Fibroblast of skin of abdomen (primary cell): ENCODE measurements at places on chromosomes 3 and 15.

- peak; percentile 27 for DNase-seq
These were observed 188.3 kb downstream of the IL5RA start for GRCh38 chr3:2921903-2922302.

DNA sequence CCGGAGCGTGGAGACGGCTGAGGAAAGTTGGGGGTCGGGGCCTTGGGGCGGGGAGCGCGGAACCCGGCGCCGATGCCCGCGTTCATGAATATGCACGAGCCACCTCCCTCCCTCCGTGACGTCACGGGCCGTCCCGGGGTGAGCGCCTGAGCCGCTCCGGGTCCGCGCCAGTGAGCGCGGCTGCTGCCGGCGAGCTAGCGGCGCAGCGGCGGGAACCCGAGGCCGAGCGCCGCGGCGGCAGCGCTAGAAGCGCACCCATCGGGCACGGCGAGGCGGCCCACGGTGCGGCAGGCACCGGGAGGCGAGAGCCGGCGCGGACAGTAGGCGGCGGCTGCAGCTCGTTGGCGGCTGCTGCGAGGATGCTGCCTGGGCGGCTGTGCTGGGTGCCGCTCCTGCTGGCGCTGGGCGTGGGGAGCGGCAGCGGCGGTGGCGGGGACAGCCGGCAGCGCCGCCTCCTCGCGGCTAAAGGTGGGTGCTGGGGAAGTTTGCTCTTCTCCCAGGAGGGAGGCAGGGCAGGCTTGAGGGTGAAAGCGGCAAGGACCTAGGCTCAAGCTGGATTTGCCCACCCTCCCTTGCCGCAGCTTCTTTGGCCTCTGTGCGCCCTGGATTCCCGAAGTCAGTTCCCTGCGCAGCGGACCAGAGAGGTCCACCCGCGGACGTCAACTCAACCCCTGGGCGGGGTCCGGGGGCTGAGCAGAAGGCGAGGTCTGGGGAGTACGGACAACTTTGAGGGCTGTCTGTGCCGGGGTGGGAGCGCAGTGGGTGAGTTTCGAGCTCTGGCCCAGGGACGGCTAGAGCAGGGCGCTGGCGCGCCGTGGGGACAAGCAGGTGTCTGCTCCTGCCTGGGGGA, at the start of gene CLSTN2:
Gene CLSTN2, plus strand, starts transcription at position 170 of the 850 bp plus-strand sequence.
- peak; percentile 33 for DNase-seq

- DNase-seq, result no peak
These were observed 157.3 kb upstream of the BHLHE40 start for GRCh38 chr3:4821975-4822374.

DNA sequence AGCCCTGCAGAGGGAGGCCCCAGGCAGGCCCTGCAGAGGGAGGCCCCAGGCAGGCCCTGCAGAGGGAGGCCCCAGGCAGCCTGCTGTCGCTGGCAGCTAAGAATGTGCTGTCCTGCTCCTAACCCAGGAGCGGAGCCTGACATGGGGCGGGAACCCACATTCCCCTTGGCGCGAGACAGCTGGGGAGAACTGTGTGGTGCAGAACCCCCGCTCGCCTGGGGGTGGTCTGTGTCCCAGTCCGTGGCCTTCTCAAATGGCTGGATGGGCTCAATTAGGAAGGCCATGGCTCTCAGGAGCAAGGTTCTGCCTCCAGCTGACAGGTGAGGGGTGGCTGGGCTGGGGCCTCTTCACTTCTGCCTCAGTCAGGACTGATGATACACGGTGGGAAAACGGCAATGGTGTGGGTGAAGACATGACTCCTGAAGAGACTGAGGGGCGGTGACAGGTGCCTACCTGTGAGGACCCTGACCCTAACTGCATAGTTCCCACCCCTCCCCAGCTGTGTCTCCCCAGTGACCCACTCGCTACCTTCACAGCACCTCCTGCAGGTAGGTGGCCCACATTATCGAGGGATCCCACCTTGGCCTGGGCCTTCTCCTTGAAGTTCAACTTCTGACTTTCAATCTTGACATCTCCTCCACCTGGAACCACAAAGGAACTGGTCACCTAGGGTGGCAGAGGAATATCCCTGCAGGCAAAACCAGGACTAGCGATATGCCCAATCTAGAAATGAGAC, 52.0 kb downstream of the DHX30 start:
- no peak for DNase-seq

DNA sequence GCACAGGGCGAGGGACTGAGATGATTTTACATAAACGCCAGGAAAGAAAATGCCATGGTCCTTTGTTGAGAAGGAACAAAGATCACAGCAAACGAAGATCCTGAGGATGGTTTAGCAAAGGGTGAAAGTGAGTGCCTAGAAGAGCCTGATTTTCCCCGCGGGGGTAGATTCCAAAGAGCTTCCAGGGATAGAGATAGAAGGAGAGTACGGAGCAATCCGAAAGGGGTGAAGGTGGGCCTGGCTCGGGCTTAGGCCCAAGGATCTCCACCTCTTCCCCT, 977 bp downstream of the CDC25A start:
- DNase-seq, result peak; percentile 4

DNA sequence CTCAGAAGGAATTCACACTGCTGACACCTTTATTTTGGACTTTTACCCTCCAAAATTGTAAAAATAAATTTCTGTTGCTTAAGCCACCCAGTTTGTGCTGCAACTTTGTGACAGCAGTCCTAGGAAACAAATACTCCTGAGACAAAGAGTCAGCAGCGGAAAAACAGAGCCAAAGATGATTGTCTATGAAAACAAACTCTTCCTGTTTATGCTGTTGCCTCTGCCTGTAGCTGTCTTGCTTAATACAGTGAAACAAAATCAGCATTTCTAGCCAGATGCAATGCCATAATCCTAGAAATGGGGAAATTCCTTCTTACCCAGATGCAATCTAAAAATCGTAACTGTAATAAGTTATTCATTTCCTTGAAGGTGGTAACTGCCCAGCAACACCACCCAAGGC, 387.5 kb upstream of the ATP11B start:
- DNase-seq, result no peak

DNA sequence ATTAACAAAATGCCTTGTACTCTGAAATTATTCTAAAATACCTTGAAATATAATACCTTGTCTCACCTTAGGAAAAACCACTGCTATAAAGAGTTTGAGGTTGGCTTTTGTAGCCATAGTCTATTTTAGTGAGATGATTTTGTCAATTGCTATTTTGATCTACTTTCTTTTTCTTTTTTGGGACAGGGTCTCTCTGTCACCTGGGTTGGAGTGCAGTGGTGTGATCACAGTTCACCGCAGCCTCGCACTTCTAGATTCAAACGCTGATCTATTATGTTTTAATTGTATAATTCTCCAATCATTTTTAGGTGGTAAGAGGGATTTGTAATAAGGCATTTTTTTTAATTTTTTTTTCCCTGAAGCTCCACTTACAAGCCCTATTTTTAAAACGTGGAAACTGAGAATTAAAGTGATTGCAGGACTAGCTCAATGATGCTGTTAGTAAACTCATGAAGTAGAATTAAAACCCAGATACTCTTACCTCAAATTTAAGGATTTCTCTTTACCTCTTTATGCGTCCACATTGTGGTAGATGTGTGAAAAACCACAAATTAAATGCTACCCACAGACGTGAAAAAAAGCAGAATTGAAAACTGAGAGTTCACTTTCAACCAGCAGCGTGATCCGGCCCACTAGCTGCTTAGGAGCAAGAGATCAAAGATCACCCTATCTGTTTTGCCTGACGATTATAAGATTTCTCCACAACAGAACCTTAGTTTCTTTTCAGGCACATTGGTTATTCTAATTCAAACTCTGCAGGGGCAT, 384.2 kb downstream of the CGGBP1 start:
- DNase-seq, result no peak

- DNase-seq, result no peak
These were observed 894.0 kb downstream of the NTRK3 start for GRCh38 chr15:87362531-87362930.

DNA sequence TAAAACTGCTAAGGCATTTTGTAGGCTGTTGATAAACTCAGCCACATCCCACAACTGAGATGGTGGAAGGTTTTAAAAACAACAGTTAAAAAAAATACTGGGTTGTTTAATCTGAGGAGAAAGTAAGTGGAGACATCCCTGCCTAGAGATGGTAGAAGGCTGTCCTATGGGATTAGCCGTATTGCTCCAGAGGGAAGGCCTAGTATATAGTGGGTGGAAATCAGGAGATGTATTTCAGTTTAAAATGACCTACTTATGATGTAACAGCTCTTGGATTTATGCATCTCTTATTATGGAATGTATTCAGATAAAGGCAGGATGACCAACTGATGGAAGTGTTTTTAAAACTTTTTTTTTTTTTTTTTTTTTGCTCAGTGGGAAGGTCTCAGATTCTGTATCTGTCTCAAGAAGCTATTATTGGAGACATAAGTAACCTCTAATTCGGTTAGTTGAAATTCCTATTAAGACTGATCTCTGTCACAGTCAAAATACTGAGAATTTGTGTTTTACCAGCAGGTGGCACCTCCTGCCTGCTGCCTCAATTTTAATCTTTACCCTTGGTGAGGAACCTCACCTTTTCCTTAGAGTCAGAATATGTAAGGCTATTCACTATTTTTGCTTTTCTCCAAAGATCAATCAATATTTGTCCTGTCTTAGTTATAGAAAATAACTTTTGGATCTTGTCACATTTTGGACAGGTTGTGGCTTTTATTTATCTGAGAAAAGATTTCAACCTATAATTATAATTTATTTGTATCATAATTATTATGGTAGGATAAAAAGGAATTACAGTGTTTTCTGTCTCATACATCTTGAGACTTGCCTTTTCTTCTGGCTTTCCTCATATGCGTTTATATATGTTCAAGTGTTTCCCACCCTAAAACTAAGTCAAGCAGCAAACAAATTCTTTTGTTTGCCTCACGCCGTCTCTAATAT, 63.0 kb downstream of the VPS8 start:
- peak; percentile 13 for DNase-seq

- no peak for DNase-seq
These were observed 595 bp upstream of the APBA2 start for GRCh38 chr15:28885128-28885629.

GRCh38 chr3:2172561-2173171, 74.0 kb downstream of the CNTN4 start:
- no peak for DNase-seq

- DNase-seq, result no peak
These were observed 497 bp upstream of the CLASP2 start for GRCh38 chr3:33718595-33718907.

DNA sequence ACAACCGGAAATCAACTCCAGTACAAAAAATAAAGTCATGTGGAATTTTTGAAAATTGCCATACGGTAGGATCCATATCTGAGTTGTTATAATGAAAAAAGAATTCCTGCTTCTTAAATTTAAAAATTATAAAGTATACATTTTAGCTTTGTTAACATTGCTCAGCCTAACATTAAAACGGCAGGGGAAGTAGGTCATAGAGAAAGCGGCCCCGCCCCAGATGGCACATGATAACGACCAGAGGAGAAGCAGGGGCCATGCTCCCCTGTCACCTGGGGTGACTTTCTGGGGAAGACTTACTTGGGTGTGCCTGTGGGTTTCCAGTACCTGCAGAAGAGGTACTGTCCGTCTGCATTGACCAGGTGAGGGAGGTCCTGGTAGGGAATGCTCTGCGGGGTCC, 921 bp downstream of the MGLL start:
- DNase-seq, result no peak

GRCh38 chr15:30924353-30924752, 20.6 kb downstream of the FAN1 start:
- peak; percentile 53 for DNase-seq

DNA sequence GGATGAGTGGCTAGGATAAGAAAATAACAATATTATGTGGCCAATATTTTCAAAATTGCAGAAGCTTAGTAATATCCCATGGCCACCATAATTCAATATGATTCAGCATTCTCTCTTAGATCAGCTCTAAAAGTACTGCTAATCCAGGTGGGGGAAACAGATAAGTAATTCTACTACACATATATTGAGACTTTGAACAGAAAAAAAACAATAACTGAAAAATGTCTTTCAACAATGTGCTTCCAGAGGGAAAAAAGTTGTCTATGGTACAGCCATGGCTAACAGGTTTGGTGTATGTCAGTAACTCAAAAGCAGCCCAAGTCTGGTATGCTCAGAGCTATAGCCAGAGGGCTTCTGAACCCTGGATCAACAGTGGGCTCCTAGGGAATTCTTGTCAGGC, 42.4 kb upstream of the PPIB start:
- no peak for DNase-seq

DNA sequence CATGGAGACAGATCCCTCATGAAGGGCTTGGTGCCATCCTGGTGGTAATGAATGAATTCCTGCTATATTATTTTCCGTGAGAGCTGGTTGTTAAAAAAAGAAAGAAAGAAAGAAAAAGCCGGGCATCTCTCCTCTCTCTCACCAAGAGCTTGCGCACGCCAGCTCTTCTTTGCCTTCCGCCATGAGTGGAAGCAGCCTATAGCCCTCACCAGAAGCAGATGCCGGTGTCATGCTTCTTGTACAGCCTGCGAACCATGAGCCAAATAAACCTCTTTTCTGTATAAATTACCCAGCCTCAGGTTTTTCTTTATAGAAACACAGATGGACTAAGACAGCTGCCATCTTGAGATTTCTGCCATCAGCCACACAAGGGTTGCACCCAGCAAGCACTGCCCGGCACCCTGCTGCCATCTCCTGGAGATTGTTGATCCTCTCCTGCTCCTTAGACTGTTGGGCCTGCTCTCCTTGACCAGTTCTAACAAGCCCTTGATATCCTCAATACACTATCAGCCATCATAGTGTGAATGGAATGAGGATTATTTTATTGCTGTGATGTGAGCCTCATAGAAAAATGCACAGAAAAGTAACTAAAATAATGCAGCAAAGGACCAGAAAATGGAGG, 3.5 kb upstream of the AHSG start:
- DNase-seq, result no peak

GRCh38 chr15:101180620-101181307, 71.1 kb downstream of the CHSY1 start:
- no peak for DNase-seq

DNA sequence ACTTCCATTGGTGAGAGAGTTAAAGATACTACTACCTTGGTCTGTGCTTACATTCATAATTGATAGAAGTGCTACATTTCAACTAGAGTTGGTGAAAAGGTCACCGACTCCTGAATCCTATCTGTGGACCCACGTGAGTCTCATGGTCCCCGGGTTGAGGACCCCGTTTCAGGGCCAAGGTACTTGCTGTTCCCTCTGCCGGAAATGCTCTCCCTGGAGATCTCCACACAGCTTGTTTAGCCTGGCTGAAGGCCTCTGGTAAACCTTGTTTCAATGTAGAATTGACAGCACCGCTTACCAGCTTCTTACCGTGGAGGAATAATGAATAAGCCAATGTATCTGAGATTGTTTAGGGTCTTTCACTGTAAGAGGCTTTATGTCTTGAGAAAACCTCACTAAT, 226.0 kb upstream of the GOLGA6L4 start:
- no peak for DNase-seq

- DNase-seq, result peak; percentile 44
These were observed 249.9 kb downstream of the ROBO1 start for GRCh38 chr3:79517766-79518413.

DNA sequence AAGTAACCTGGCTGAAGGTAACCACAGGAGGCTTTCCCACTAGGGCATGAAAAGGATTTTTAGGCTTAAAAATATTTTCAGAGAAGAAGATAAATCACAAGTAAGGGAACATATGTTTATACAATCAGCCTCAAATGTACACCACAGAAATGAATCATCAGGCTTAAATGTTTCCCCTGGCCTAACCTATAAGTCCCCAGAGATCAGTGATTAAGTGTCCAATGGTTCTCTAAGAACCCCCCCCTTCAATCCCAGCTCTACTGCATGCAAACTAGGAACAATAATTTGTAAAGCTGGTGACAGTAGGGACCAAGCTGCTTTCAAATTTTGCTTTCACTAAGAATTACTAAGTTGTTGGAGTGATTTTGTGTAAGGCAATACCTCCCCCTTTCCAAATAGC, 431.6 kb upstream of the LMCD1 start:
- DNase-seq, result peak; percentile 60
